ENCODE measurements at places on chromosomes 2 and 18.

GRCh38 chr2:186903216-186903615, 54.2 kb upstream of the ZSWIM2 start:
- peak; percentile 18 for DNase-seq

- peak; percentile 97 for DNase-seq
Measured at GRCh38 chr18:8800445-8800844, 95.1 kb downstream of the MTCL1 start.

- no peak for DNase-seq
Measured at GRCh38 chr2:136024616-136025015, 39.2 kb upstream of the DARS1 start.

GRCh38 chr18:32373505-32373904, 97.2 kb downstream of the GAREM1 start:
- no peak for DNase-seq

DNA sequence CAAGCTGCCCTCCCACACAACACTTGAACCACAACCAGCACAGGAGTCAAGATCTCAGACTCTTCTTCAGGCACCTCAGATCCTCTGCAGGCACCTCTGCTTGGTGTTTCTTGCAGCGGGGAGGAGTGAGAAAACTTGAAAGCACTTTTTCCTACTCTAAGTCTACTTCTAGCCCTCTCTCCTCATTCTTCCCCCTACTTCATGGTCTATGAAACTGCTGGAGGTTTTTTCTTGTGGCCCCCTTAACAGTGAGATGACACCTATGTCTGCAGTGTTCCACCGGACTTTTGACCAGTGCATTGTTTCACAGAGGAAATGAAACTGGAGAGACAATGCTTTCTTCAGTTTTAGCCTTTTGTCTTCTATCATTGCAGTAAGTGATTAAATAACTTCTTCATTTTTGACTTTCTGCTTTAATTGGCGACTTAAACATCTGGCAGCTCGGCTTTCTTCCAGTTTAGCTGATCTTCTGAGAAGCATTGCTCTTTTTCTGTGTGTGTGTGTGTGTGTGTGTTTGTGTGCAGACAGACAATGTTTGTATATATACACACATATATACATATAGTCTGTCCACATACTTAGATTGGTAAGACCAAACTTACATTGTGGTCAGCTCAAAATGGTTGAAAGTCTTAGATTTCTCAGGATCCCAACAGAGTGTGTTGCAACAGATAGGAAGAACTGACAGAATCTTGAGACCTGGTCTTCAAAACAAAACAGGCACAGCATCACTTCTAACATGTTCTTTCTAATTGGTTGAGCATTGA, 1474.0 kb upstream of the TMEFF2 start:
- no peak for DNase-seq

- no peak for DNase-seq
Measured at GRCh38 chr18:7600528-7601245, 33.6 kb downstream of the PTPRM start.
